ENCODE measurements at places on chromosomes 11 and 22.

GRCh38 chr11:67062526-67063373 lies 6.1 kb downstream of the RHOD start:
- no peak for DNase-seq

GRCh38 chr22:33919391-33920196 lies 682 bp downstream of the LARGE1 start:
- no peak for DNase-seq

GRCh38 chr11:124667601-124668000 lies 5.9 kb downstream of the SIAE start:
- no peak for DNase-seq

DNA sequence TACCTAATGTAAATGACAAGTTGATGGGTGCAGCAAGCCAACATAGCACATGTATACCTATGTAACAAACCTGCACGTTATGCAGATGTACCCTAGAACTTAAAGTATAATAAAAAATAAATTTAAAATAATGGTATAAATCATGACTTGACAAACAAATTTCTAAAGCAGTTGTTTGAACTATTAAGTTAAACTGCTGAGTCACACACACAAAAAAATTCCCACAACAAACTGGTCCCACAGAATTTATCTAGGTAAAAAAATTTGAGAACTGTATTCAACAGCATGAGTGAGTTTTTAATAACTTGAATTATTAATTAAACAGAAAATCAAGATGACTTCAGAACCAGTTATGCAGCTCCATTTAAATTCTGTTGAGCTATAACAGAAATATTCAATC lies 186.0 kb upstream of the SOX6 start:
- no peak for DNase-seq

DNA sequence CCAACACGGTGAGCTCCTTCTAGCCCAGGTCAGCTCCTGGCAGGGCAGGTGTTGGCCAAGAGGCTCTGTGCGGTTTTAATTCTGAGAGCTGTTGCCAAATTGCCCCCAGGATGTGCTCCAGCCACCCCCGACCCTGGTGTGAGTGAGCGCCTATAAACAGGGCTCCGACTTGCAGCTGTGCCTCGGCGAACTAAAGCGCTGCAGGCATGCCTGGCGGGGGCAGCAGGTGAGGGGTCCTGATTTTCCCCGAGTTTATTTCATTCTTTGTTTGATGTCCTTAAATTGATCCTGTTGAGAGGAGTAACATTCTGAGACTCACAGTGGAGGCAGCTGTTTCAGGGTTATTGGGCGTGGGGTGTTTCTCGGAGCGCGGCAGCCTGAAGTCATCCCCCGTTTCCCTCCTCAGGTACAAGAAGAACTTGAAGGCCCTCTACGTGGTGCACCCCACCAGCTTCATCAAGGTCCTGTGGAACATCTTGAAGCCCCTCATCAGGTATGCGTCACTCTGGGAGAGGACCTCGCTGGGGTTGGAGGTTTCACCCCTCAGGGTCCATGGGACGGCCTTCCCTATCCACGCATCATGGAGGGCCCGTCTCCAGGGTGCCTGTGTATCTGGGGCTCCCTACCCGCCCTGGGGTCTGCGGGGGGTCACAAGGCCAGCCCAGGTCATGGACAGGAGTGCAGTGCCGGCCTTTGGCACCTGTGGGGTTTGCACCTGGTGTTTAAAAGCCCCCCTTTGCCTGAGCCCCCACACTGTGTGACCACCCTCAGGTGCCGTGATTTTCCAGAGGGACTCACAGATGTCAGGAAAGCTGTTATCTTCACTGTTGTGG lies 62.1 kb downstream of the ARHGAP8 start:
- DNase-seq, result no peak

DNA sequence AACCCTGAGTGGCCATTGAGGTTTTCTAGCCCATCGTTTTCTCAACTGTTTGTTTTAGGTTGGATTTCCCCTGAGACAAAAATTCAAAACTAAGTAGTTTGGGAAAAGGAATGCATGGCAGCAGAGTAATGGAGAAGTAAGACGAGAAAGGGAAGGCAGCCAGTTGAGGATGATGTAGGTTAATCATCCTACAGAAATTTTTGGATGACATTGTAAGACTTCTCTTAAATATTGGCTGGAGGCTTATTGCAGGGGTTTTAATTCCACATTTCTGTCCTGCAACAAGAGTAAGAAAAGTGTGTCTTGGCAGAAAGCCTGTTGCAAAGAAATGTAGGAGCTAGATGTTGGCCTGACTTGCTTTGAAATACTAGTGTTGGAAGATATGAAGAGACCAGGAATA lies 308.8 kb downstream of the LUZP2 start:
- no peak for DNase-seq

GRCh38 chr11:93089474-93090102 lies 108.2 kb downstream of the SLC36A4 start:
- DNase-seq, result no peak

DNA sequence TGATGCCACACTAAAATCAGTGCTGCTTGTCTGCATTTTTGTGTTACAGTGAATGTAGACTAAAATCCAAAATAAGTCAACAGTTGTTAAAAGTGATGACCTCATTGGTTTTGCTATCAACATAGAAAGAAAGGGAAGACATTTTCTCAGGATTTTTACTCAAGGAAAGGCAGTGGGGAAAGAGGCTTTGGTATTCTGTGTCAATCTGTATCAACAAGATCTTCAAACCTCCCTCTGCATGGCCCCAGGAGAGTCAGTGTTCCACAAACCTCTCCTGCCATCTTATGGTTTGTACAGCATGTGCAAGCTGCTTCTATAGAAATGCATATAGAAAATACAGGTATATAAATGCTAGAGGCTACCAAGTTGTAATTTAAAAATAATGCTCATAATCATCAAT lies 13.8 kb upstream of the OR51M1 start:
- no peak for DNase-seq

DNA sequence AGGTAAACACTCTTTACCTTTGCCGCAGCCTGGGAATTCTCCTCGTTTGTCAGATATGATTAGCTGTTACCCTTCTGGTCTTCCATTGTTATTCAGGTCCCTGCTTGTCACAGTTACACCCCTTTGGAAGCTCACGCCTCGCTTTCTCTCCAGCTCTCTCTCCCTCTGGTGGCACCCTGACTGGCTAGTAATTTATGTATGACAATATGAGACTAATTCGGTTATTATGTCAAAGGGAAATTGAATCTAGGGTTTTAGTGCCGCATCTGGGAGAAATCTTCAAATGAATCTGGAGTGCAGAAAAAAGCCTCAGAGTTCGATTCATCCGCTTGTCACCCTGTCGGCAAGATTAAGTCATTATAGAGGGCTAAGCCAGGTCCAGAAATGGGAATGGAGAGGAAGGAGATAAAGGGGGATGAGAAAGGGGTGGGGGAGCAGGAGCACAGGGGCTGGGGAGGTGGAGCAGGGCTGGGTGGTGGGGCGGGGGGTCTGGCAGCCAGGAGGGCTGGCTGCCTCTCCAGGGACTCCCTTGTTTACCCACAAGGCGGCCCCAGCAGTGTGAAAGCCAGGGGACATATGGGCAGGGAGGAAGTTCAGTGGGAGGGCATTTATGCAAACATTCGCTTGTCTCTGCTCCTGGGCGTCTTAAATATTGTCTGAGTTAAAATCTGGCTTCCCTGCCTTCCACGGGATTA lies 179.0 kb upstream of the NECTIN1 start:
- no peak for DNase-seq

GRCh38 chr11:14542324-14542723 lies 22.1 kb upstream of the PSMA1 start:
- DNase-seq, result no peak

GRCh38 chr11:31714840-31715239 lies 96.3 kb downstream of the PAX6 start:
- DNase-seq, result no peak

DNA sequence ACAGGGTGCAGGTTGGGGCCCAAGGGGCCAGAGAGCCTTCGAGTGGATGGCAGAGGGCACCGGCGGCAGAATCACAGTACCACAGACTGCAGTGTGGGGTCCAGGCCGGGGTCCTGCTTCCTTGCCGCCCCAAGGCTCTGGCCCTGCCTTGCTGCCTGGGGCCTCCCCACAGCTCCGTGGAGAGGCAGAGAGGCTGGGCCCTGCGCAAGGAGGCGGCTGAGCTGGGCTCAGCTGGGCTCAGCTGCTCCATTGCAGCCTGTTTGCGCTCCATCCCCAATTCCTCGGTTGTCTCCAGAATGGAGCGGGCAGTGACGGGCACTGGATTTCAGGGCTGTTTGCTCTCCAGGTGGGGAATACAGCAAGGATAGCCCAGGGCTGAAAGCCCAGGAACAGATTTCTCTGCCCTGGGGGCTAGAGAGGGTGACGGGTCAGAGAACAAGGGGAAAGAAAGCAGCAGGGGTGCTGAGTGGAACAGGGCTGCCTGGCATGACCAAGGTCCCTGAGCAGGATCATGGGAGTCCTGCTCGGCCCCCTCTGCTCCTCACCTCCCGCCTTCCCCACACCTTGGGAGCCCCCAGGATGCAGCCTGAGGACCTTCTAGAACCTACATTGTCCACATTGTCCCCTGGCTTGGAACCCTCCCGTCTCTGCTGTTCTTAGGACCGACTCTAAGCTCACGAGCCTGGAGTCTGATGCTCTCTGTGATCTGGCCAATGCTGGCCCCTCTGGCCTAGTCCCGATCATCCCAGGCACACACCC lies 18.9 kb downstream of the MRGPRG start:
- no peak for DNase-seq

- DNase-seq, result no peak
Observed at GRCh38 chr11:70557742-70558485, 159.6 kb downstream of the CTTN start.

DNA sequence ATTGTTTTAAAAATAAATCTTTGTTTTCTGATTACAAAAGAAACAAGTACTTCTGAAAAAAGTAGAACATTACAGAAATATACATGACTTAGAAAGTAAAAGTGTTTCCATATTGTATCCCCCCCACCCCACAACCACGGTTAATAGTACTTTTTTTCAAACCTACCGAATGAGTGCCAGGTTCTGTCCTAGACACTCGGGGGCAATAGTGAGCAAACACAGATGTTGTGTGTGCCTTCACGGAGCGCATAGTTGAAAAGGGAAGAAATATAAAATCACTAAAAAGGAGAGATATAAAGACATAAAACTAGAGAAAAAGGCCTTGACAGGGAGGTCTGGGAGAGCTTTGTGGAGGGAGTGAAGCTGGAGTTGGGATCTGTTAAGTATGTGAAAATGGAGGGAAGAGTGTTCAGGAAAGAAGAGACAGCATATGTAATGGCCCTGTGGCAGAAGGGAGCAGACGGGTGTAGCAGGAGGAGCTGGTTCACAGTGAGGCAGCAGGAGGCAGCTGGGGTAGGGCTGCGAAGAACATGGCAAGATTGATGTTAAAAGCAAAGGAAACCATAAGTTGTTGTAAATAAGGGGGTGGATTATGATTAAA lies 42.1 kb upstream of the ALX4 start:
- no peak for DNase-seq

DNA sequence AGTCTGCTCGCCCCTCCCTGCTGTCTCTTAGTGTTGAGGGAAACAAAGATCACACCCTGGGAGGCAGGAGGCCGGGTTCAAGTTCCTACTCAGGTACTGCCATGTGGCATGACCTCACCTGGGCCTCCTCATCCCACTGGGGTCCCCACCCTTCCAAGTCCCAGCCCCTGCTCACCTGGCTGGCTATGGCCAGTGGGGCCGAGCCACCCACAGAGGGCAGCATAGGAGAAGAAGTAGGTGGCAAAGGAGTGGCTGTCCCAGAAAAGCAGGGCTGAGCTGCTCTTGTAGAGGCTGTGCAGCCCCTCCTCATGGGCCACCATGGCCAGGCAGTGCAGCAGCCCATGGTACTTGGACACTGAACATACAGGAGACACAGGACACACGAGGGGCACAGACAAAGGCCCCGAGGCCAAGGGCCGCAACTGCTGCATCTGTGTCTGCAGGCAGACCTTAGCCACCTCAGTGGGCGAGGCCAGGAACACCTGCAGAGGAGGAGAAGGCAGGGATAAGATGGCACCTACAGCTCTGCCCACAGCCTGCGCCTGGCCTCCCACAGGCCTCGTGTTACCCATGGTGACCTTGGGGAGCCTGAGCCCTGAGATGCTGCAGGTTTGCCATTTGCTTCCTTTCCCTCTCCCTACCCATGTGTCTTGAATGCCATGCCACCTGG lies 50.6 kb upstream of the MPEG1 start:
- DNase-seq, result no peak

DNA sequence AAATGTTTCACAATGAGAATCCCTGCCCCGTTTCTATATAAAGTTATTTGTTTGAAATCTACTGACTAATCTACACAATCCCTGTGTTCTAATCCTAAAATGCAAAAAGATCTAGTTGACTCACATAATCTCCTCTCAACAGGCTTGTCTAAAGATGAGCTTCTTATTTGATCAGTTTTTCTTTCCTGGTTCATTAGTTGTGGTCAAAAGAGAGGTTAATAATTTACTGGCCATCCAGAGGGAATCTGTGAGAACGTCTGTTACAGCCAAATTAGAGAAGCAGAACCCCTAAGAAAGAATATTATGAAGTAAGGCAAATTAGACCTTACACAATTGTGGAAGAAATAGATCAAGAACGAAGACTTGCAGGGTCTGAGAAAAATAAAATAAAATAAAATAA lies 173.7 kb upstream of the ANO3 start:
- DNase-seq, result no peak

DNA sequence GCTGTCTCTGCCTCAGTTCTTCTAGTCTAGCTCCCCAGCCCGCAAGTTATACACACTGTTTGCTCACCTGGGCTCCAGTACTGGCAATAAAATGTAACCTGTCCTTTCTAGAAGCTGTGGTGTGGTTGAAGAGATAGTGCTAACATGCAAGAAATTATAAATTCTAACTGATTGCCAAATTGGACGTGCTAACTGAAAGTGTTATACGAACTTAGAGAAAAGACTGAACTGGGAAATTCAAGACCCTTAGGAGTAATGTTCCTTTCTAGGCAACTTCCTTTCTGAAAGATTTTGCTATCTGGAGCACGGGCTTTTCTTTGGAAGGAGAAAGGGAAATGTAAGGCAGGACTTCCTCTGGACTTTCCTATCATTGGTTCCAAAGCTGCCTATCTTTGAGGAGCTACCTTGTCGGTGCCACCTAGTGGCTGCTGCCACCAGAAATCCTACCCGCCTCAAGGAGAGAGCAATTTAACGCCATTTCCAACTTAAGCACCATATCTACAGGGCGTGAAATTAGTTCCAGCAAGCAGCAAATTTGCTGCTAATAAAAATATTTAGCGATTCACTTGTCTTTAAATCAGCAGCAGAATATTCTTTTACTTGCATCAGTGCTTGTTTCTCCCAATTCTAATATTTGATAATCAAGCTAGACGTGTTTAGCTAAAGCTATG lies 12.7 kb upstream of the TMEM218 start:
- no peak for DNase-seq

DNA sequence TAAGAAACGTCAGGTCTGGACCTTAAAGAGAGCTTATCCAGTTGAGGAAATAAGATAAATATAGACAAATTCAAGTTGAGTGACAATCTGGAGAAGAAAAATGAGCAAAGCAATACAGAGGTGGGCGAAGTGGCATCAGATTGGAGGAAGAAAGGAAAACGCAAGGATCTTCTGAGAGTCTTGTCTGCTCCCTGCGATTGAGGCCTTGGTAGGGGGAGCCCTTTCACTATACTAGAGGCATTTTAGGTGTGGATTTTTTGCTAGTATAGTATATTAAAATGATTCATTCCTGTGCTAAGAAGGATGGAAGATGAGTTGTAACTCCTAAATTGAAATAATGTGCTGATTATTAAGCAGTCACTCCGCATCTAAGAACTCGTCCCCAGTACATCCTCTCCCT lies 8.1 kb downstream of the NUP50 start:
- DNase-seq, result no peak

GRCh38 chr11:44116234-44116830 lies 20.9 kb downstream of the EXT2 start:
- no peak for DNase-seq

Measured in stimulated activated CD4-positive, alpha-beta T cell treated with anti-CD3 and anti-CD28 coated beads, Interleukin-1b, Interleukin-23, amount 100 ng/mL, for 1 hour (primary cell).